Right cardiac atrium (tissue), 5 donors: ENCODE measurements at places on chromosomes 7 and 10. TPM values are rescaled to one million over a fixed set of nuclear protein-coding genes. Genes with fewer than 3 reads are reported as not detected.

Gene ZNF716
- not detected for total RNA-seq

Gene OR2A1
- not detected for total RNA-seq

Gene RFC2
- 9.1 TPM for total RNA-seq

Gene MLXIPL
- total RNA-seq: 3.2 TPM

Gene GPR22
- total RNA-seq: 50.0 TPM

Gene AIFM2
- total RNA-seq: 8.5 TPM

Gene ARHGAP19
- 4.5 TPM for total RNA-seq

Gene CPN1
- not detected for total RNA-seq

Gene SPACDR
- not detected for total RNA-seq

Gene PIP
- not detected for total RNA-seq

Gene GRID1
- 0.28 TPM for total RNA-seq

DNA sequence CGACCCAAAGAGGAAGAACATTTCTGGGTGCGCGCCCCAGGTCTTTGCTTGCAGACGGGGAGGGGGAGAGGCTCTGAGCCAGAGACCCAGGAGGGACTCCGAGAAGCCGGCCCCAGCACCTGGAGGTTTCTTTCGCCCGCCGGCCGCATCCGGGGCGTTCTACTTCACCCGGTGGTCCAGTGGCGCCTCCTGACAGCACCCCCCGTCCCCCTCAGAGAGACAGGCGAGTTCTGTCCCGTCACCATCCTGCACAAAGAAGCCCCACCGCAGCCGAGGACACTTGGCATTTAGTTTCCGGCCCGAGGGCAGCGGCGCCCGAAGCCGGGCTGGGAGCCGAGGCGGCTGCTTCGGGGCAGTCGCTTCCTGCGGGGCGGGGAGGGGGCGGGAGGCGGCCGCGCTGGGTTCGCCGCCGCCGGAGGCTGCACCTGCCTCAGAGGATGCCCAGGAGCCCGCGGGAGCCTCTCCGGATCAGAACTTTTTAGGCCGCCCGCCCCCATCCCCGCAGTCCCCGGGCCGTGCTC, at the start of gene TMEM178B:
Gene TMEM178B, plus strand, starts transcription at position 424 of the 521 bp plus-strand sequence.
- DNase-seq: no peak

DNA sequence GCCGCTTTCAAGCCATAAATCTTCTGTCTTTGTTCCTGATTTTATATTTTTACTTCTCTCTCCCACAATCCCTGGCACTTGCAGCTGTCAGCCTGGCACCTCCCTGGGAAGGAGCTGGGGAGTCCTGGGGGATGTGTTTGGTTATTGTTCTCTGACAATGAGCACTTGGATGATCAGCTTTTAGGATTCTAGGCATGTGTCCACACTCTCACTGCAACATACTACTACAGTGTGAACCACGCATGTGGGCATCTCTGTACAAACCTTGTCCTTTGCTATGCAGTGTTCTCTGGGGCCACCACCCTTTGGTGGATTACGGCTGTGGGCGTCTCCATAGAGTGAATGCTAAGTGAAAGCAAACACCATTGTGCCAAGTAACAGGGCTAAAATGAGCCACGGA, 168.4 kb upstream of the KMT2E start:
- DNase-seq: no peak

GRCh38 chr7:114070246-114070645, 151.4 kb upstream of the PPP1R3A start:
- no peak for DNase-seq

GRCh38 chr10:113284635-113285034, 268.2 kb upstream of the HABP2 start:
- no peak for DNase-seq

DNA sequence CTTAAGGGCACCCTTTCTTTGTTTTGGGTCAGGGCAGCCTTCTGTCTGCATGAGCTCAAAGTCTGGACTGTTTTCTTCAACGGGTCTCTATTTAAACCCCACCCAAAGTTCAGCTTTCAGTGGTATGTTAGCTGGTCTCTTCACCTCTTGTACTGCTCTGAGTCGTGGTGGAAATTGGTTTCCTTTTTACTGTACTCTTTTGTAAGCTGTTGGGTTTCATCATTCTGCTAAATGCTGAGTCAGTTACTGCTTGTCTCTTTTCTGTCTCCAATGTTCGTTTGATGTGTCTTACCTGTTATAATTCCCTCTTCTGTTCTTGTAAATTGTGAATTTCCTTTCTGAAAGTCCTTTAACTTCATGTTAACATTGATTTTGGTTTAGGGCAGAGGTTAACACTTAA, 64.1 kb upstream of the MALRD1 start:
- DNase-seq: no peak

DNA sequence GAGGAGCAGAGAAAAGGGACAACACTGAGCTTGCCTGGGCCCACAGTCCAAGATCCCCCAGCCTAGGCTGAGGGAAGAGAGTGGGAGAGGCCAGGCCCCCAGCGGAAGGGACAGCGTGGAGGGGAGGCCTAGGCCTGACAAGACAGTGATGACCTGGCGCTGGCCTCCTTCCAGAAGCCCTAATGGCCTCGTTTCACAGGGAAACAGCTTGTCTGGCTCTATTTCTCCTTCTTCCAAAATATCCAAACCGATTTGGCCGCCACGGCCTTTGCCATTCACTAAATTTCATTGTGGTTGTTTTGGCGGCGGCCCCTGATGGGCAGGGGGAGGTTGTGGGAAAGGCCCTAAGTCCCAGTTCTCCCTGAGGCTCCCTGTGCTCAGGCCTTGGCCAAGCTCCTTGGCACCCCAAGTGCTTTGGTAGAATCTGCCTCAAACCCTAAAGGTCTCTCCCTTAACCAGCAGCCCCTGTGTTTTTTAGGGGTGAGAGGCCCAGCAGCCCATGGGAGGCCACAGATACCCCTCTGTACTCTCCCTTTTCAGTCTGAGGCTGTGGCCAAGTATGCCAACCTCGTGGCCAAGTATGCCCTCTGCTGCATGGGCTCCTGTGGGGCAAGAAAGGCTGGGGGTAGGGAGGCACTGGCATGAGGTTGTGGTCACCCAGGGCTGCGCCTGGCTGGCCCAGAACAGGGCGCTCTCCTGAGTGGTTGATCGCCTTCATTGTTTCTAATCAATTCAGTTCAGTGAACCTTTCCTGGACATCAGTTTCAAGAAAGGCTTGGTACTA, 37.3 kb downstream of the PAX2 start:
- DNase-seq: no peak

DNA sequence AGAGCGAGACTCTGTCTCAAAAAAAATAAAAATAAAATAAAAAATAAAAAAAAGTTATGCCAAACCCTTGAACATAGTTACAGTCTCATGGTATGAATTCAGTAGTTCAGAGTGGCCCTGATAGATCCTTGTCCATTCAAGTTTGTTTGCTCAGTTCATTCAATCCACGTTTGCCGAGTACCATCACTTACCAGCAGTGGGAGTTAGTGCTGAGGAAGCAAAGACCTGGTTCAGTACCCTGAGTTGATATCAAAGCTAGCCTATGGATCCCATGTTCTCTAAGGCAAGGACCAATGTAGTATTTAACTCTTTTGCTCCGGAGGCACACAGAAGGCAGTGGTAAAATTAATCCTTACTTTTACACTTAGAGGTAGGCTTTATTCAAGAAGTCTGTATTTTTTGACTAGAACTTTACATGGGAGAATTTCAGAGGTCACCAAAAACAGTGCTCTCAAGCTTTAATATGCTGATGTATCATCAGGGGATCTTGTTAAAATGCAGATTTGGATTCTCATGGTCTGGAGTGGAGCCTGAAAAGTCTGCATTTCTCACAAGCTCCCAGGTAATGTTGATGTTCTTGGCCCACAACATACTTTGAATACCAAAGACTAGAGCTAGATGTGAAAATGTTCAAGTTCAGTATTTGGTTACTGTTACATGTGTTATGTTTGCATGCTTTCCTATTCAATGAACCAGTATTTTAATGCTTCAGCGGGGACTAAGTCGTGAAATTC, 38.1 kb upstream of the HBP1 start:
- no peak for DNase-seq

- DNase-seq: no peak
Measured at GRCh38 chr10:86180861-86181260, 185.7 kb downstream of the GRID1 start.

DNA sequence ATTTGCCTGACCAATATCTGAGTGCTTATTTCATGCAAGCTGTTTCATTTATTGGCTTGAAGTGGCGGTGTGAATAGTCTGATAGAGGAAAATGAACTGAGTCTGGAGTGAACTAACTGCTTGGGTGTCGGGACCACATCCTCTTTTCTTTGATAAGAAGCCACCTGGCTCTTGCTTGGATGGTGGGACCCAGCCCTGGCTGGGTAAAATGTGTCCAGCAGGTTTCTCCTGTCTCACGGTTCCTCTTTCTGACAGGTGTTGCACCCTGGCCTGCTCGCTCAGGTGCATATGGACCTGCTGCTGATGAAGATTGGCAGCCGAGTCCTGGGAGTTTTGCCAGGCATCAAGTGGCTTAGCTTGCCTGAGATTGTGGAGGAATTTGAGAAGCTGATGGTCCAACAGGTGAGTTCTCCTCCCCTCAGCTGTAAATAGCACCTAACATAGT, 1.6 kb downstream of the ADCK2 start:
- no peak for DNase-seq

- no peak for DNase-seq
Measured at GRCh38 chr10:115727129-115727528, 545.9 kb downstream of the GFRA1 start.

GRCh38 chr10:131076356-131076755, 235.2 kb downstream of the TCERG1L start:
- no peak for DNase-seq

DNA sequence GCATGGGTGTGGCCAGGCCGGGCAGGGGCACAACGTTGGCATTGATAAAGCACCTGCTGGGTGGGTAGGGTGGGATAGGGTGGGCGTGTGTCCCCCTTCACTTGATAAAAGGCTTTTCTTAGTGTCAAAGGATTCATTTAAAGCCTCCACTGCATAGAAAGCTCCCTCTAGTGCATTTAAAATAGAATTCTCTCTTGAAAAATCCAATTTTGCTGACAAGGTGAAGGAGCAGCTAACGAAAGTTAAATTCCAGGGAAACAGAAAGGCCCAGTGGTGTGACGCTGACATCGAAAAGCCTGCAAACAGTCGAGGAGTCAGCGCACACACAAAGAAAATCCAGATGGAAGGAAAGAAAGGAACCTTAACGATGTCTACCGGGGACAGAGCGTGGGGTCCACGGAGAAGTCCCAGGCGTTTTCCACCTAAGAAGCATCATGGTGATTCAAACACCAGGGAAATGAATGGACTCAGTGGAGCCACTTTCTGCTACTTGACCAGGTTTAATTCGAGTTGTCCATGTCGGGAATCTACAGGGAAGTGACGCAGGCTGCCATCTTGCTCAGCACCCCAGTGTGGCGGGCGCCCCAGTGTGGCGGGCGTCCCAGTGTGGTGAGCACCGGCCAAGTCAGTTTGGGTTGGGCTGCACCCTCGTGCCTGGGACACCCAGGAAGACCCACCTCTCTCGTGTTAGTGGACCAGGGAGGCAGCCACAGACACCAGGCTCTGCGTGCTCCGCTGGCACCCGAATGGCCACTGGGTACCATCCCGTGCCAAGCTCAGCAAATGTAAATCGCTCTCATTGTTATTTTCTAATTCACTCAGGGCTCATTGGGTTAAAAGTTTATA, 217.8 kb downstream of the DNAJB6 start:
- peak; percentile 43 for DNase-seq

DNA sequence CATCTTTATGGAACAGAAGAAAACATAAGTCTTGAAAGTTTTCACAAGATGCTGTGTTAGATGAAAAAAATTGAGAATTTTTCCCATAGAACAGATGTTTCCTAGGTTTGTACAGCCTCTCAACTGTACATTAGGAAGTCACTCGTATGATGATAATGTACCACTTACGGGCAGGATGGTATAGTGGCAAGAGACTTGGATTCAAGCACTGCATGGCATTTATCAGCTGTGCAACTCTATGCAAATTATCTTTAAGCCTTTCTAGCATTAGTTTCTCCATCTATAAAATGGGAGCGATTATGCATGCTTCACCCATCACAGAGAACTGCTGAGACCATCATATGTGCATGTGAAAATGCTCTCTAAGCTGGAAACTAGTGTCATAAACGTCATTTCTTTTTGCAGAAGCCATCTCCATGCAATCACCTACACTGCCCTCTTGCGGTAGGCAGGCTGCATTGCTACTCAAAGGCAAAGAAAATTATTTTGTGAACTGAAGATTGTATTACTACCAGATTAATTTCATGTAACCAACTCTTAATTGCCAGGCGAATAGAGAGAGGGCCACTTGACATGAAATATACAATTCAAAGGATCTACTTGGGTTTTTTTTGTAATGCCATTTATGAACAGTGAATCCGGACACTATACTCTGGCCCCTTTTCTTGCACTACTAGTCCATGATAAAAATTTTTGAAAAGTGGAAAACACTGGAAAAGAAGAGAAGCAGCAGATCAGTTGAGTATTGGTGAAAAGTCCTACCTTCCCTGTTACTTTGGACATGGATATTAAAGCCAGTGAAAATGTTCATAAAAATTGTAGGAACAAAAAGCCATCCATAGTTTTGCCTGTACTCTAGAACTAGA, 102.3 kb downstream of the JAZF1 start:
- no peak for DNase-seq

DNA sequence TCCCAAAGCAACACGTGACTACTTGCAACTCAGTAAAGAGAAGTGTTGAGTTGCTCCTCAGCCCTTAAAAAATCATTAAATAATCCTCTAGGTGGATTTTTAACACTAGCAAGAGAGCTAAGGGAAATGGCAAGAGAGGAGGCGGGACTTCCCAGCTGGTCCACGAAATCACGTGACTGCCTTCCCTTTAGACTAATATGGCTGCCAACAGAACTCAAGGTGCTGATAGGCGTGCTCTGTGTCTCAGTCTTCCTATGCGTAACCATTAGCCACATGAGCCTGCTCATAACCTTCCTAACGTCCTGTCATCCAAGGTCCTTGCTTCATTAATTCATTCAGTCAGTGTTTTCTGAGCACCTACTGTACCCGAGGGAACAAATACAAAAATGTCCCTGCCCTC, 66.0 kb downstream of the RSU1 start:
- no peak for DNase-seq

GRCh38 chr10:132880128-132880981, 62.0 kb downstream of the CFAP46 start:
- no peak for DNase-seq

GRCh38 chr7:54972733-54973294, 46.0 kb upstream of the EGFR start:
- DNase-seq: no peak

- DNase-seq: peak; percentile 80
Measured at GRCh38 chr7:101077303-101078086, 7.8 kb upstream of the TRIM56 start.

DNA sequence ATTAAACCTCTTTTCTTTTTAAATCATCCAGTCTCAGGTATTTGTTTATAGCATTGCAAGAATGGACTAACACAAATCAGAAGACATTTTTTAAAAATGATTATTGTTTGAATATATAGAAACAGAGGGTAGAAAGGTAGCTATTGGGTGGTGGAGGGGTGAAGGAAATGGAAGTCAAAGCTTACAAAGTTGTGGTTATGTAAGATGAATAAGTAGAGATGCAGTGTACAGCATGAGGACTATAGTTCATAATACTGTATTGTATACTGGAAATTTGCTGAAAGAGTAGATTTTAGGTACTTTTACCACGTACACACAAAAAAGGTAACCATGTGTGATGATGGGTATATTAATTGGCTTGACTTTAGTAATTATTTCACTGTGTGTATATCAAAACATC, 144.0 kb upstream of the FAM3C start:
- no peak for DNase-seq
